Stimulated activated CD8-positive, alpha-beta memory T cell treated with anti-CD3 and anti-CD28 coated beads, Interleukin-15, amount 100 ng/mL, for 1 hour (primary cell): ENCODE measurements at places on chromosomes 11 and 22.

- DNase-seq, result no peak
Observed at GRCh38 chr11:29261831-29262230, 755.0 kb downstream of the KCNA4 start.

- no peak for DNase-seq
Observed at GRCh38 chr11:76683161-76684095, 12.9 kb upstream of the LRRC32 start.

DNA sequence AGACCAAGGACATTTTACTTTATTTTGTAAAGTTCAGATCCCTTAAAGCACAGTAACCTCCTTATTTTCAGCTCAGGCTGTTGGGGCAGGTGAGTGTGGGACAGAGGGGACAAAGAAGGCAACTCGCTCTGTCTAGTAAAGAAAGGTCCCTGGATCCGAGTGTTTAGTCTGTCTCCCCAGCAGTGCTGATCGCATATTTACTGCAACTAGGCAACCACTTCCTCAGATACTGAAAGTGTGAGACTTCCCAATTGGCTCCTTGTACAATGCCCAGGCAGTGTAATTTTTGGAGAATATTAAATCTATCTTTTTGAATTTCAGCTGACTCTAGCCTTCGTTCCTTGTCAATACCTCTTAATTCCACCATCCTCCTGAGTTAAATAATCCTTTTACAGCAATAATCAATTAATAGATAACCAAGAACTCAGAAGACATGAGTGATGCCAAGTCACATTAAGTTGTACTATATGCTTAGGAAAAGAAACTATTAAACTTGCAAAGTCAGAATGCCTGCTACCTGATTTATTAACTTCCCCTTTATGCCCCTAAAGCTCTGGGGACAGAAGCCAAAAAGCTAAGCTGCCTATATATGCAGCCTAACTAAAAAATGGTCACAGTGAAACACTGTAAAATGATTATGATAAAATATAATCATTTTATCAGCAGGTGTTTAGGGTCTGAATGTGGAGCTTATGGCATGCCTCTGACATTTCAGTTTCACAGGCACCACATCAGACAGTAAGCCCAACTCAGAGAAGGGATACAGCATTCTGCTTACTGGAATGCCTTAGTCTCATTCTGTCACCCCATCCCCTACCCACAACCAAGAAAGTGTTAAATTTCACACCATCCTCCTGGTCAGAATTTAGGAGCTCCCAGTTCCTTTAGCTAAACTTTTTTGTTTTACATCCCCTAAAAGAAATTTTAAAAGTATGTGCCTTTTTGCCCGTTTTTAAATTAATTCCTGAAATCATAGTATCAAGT is 138.7 kb downstream of the TRIM44 start:
- DNase-seq, result no peak

DNA sequence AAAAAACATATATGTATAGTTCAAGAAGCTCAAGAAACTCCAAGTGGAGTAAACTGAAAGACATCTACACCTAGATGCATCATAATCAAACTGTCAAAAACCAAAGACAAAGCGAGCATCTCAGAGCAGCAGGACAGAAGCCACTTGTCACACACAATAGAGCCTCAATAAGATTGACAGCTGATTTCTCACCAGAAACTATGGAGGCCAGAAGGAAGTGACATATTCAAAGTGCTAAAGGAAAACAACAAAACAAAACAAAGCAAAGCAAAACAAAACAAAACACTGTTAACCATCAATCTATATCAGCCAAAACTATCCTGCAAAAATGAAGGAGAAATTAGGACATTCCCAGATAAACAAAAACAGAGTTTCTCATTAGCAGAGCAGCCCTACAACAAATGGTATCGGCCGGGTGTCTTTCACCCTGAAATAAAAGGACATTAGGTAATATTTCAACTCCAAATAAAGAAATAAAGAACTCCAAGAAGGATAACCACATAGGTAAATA is 65.8 kb upstream of the SEPTIN5 start:
- no peak for DNase-seq

- no peak for DNase-seq
Observed at GRCh38 chr11:7020183-7020917, at the start of the genes NLRP14 and ZNF214. Gene NLRP14, plus strand, starts transcription at chr11:7020479. Its CDS starts 18,108 bp downstream, at chr11:7038587. Gene ZNF214, minus strand, starts transcription at chr11:7020346. Its CDS starts 17,511 bp downstream, at chr11:7002835.

GRCh38 chr22:37806409-37807333 is 1.1 kb upstream of the GCAT start:
- DNase-seq, result no peak

DNA sequence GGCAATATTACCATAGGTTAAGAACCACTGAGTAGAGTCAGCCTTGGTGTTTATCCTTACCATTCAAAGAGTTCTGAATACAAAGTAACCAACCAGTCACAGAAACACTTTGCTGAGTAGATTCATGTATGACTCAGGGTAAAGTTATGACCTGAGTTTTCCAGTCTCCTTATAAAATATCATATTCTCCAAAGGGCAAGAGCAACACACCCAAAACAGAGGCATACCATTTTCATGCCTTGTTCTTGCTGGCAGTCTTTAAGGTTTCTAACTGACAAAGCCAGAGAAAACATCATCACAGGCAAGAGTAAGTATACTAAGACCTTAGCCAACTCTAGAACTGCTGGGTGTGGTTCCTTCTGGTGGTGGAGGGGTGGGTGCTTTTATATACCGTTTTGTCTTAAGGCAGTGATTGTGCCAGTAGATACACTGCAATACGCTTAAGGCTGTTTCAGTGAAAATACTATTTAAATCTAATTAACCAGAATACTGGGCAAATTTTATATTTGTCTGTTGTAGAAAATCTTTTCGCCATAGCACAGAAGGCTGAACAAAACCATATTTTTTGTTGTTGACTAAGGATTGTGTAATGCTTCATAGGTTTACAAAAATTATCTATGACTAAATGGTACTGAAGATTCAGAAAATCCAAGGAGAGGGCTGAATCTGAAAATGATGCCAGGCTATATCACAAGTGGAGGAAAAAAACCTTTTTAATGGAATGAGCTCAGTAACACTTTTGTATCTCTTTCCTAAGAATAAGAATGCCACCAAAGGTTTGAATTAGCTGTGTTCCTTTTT is 3.0 kb downstream of the ATL3 start:
- no peak for DNase-seq

- DNase-seq, result no peak
Observed at GRCh38 chr11:17406818-17407149, 18.3 kb upstream of the KCNJ11 start.

GRCh38 chr11:10551290-10551592 is 10.3 kb upstream of the RNF141 start:
- DNase-seq, result no peak

- DNase-seq, result no peak
Observed at GRCh38 chr11:78138694-78139421, 568 bp downstream of the ALG8 start.

DNA sequence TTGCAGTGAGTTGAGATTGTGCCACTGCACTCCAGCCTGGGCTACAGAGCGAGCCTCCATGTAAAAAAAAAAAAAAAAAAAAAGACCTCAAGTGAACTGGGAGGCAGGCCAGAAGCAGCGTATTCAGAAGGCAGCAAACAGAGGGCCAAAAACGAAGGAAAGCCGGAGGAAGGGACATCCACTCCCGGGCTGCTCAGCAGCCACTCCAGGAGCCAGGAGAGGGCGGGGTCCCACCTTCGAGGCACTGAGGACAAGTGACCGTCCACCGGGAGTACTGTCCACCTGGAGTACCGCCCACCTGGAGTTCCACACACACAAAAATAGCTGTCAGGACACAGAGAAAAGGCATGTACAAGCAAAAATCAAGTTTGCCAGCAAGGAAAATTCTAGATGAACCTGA is 5.5 kb downstream of the TOLLIP start:
- DNase-seq, result no peak

DNA sequence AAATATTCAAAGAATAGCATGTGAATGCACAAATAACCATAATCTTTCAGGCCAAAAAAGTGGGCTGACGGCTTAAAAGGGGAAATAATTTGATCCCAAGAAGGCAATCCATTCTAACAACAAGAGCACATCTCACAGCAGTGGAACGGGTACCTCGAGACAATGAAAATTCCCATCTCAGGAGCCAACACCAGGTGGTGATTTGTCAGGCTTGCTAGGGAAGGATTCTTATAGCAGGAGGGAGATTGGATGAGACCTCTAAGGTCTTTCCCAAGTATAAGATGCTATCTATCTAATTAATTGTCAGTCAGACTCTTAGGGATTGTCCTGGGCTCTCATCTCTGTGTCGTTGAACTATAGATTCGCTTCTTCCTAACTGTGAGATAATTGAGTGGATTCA is 284.0 kb downstream of the ETS1 start:
- DNase-seq, result no peak

GRCh38 chr22:36550701-36551495 is 21.9 kb upstream of the EIF3D start:
- no peak for DNase-seq

GRCh38 chr11:106763501-106763900 is 254.8 kb downstream of the GUCY1A2 start:
- DNase-seq, result no peak

DNA sequence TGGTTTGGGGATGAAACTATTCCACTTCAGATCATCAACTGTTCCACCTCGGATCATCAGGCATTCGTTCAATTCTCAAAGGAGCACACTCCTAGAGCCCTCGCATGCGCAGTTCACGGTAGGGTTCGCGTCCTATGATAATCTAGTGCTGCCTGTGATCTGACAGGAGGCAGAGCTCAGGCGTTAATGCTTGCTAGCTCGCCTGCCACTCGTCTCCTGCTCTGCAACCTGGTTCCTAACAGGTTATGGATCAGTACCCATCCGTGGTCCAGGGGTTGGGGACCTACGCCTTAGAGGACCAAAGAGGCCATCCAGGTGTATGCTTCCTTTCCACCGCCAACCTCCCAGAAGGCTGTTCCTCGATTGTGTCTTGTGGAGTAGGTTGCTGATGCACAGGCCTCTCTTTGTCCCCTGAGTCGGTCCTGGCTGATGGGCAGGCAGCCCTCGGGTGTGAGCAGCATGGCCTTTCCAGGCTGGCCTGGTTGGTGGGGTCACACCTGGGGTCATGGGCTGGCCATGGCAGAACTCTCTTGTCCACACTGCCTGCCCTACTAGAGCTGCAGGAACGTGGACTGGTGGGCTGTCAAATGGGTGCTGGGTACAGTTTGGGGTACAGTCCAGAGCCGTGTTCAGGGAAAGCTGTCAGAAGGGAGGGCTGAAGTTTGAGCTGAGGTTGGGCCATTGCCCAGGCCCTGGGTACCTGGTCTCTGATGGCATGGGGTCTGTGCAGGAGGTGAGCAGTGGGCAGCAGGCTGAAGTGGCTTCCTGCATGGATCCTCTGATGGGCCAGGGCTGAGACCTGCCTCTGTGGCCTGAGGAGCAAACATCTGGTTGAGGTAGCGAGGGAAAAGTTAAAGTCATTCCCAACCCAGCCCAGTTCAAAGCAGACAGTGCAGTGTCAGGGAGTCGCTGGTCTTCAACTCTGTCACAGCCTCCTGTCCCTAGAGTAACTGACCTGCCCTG is 11.1 kb downstream of the PRDM11 start:
- no peak for DNase-seq

DNA sequence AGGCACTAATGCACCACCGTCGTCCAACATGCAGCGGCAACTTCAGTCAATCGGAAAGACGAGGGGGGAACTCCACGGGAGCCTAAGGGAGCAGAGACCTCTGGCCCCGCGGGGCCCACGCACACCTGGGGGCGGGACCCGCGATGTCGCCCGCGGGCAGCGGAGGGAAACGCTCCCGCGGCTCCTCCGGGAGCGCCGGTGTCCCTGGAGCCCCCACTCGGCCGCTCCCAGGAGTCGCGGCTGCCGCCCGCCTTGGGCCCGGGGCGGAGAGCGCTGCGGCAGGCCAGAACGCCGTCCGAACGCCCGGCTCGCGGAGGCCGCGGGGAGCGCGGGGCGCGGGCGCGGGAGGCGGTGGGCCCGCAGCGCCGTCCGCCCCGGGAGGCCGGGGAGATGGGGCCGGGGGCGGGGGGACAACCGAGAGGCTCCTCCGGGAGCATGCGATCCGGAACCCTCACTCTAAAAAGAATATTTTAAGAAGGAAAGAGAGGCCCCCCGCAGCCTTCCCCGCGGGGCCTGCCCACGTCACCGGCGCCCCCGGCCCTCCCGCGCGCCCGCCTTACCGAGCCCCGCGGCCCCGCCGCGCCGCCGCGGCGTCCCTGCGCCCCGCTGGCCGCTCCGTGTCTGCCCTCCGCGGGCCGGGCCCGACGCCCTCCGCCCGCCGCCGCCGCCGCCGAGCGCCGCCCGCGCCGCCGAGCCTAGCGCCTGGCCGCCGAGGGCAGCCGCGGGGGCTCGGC is 86.6 kb upstream of the ARHGAP32 start:
- no peak for DNase-seq

GRCh38 chr11:13434247-13435205 is 28.5 kb downstream of the BTBD10 start:
- DNase-seq, result no peak

DNA sequence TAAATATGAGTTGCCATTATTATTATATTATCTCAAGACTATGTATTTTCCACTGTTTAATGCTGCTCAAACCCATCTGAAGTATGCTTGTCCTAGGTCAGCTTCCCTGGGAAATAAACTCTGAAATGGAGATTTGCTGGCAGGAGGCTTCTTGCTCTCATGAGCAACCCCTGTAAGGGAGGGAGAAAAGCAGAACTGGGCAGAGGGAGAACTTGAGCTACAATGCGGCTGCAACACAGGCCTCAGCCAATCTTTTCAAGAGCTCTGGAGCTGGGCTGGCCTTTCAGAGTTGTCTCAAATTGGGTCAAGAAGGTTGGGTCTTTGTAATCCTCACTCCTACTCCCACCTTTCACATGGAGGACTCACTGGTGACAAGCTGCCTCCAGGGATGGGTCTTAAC is 412.6 kb downstream of the TENM4 start:
- no peak for DNase-seq

GRCh38 chr11:60703374-60703773 is 4.0 kb downstream of the MS4A8 start:
- DNase-seq, result no peak

GRCh38 chr11:87466223-87466622 is 428.5 kb downstream of the TMEM135 start:
- DNase-seq, result no peak

DNA sequence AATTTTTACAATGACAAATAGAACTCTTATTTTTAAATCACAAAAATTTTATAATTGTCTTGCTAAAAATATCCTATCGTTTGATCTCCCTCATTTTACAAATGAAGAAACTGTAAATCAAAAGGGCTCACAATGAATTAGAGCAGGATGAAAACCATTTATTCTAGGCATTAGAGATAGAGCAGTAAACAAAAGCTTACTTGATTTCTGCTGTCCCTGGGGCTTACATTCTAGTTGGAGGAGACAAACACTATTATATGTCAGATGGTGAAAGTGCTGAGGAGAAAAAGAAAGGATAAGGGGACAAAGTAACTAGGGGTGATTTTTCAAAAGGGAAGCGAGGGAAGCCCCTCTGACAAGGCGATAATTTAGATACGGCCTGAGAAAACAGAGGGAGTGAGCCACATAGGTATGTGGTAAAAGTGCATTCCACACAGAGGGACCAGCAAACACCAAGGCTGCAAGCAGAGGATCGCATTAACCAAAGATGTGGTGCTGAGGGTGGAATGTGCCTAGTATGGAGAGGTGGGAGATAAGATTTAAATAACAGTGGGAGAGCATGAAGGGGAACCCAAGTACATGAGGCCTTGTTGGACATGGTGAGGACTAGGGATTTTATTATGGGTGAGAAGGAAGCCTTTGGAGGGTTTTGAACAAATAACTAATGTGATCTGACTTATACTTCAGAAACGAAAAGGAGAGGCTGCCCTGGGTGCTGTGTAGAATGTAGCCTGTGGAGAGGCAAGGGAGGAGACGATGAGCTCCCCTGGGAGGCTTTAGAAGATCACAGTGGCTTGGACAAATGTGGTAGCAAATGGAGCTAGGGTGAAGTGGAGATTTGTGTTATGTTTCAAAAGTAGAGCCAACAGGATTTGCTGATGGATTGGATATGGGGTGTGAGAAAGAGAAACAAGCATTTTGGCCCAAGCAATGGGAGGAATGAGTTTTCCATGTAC is 62.1 kb downstream of the PDHX start:
- no peak for DNase-seq

GRCh38 chr11:96293598-96294021 is 49.4 kb downstream of the MAML2 start:
- no peak for DNase-seq
